ENCODE measurements at places on chromosomes 5 and 9. TPM values are rescaled to one million over a fixed set of nuclear protein-coding genes. Genes with fewer than 3 reads are reported as not detected.
A peak's percentile ranks its signal among the peaks of the same experiment; 100 is the strongest.

GRCh38 chr5:142784401-142784955 is 14.3 kb downstream of the ARHGAP26 start:
- no peak for DNase-seq

GRCh38 chr5:111392181-111392580 is 120.2 kb downstream of the STARD4 start:
- DNase-seq = no peak

GRCh38 chr5:79619854-79620253 is 7.6 kb downstream of the TENT2 start:
- DNase-seq = no peak

DNA sequence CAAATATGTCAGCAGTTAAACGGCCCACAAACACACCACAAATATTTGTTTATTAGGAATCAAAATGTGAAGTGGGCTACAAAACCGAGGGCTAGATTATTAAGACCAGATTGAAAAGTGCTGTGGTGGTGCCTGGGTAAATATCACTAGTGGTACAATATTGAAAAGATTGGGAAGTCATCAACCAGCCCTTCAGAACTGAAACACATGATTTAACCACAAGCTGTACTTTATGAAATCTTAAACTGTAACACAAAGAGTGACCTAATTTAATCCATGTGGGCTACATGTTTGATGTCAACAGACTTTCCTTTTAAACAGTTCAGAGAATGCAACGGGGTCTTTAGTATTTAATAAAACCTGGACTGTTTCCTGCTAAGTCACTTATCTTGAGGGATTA is 182.3 kb downstream of the SPATA31D1 start:
- DNase-seq = no peak

- DNase-seq = no peak
Observed at GRCh38 chr9:30244877-30245276, 2139.6 kb upstream of the ACO1 start.

The SH3TC2 gene
- 8.4 TPM for total RNA-seq

- no peak for DNase-seq
Observed at GRCh38 chr5:94632024-94632423, 13.6 kb downstream of the SLF1 start.

The DOCK2 gene
- 28.4 TPM for total RNA-seq

- peak; percentile 21 for DNase-seq
Observed at GRCh38 chr9:91795598-91796241, 154.3 kb downstream of the ROR2 start.

DNA sequence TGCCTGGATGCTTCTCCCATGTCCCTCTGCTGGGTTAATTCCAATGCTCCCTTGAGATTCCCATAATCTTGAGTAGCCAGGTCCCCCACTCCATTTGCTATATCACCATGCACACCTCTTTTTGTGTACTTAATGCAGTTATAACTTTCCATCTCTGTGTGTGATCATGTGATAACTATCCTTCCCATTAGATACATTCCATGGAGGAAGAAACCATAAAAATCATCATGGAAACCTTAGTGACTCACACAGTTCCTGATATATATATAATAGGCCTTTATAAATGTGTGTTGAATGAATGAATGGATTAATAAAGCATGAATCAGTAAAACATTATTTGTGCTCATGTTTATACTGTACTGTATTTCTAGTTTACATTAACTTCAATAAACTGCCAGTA is 104.6 kb downstream of the PCSK5 start:
- no peak for DNase-seq

- no peak for DNase-seq
Observed at GRCh38 chr5:82405161-82405560, 127.0 kb upstream of the RPS23 start.

The LHX3 gene
- not detected for total RNA-seq

GRCh38 chr9:85510830-85511504 is 230.8 kb downstream of the AGTPBP1 start:
- DNase-seq = no peak

GRCh38 chr9:132197856-132198550 is 36.1 kb downstream of the NTNG2 start:
- DNase-seq = no peak

GRCh38 chr9:29511680-29512079 is 1938.4 kb upstream of the C9orf72 start:
- DNase-seq = no peak

GRCh38 chr9:134304690-134305089 is 21.6 kb upstream of the RXRA start:
- no peak for DNase-seq

DNA sequence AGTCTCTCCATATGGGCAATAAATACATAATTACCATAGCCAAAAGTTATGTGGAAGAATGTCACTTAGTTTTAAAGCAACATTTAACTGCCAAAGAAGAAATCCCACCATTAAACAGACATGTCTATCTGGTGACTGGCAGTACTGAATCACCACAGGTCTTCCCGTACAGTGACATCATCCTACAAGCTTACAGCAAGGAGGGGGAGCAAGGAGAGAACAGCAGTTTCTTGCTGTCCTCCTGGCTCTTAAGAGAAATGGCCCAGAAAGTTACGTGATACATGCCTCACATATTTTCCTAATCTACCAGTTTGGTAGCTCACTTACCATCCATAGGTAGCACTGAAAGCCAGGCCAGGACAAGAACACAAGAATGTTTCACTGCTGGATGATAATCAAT is 671.0 kb downstream of the DMRTA1 start:
- DNase-seq = no peak

- no peak for DNase-seq
Observed at GRCh38 chr5:170273968-170274710, 23.4 kb downstream of the LCP2 start.

- DNase-seq = no peak
Observed at GRCh38 chr9:98332405-98332831, 77.0 kb upstream of the TBC1D2 start.

The JMY gene
- total RNA-seq = 30.1 TPM

The CNTNAP3B gene
- total RNA-seq = 101 TPM

The GNE gene
- 38.1 TPM for total RNA-seq

- no peak for DNase-seq
Observed at GRCh38 chr9:77156646-77157371, 20.5 kb upstream of the VPS13A start.

GRCh38 chr9:128406848-128407391 is 13.7 kb upstream of the CERCAM start:
- no peak for DNase-seq

The CAAP1 gene
- total RNA-seq = 13.6 TPM

The SLC25A2 gene
- not detected for total RNA-seq
